ENCODE measurements at places on chromosomes 3 and 15.

DNA sequence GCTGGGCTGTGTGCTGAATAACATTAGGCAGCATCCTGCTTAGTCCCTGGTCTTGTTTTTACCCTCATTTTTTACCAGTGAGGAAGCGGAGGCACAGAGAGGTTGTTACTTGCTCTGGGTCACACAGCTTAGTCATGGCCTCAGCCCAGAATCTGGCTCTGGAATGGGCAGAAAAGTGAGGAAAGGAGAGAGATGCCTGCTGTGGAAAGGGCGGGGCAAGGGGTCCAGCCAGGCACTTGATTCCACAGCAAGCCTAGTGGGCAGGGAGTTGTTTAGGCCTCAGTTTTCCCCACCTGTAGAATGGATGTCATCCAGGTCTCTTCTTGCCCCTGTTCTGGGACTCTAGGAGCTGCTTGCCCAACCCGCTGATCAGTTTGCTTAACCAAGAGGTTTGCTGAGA is 35.9 kb downstream of the SLC6A6 start:
- DNase-seq: no peak

- DNase-seq: no peak
Observed at GRCh38 chr3:24684506-24685023, 189.9 kb upstream of the THRB start.

DNA sequence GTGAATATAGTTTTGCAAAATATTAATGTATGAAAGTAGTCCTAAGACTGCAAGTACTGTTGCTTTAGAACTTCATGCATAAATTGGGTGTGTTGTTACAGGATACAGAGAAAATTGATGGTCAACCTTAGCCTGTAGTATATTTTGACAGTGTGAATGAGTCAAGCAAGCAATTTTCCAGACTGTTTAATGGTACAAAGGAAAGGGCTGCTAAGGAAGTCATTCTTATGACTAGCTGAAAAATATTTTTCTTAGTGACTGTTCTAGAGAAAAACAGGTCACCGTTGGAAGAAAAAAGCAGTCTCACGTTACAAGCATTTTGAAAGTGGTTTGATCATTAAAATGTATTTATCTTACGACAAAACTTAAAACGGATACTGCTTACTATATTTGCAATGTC is 49.2 kb downstream of the MBNL1 start:
- no peak for DNase-seq

DNA sequence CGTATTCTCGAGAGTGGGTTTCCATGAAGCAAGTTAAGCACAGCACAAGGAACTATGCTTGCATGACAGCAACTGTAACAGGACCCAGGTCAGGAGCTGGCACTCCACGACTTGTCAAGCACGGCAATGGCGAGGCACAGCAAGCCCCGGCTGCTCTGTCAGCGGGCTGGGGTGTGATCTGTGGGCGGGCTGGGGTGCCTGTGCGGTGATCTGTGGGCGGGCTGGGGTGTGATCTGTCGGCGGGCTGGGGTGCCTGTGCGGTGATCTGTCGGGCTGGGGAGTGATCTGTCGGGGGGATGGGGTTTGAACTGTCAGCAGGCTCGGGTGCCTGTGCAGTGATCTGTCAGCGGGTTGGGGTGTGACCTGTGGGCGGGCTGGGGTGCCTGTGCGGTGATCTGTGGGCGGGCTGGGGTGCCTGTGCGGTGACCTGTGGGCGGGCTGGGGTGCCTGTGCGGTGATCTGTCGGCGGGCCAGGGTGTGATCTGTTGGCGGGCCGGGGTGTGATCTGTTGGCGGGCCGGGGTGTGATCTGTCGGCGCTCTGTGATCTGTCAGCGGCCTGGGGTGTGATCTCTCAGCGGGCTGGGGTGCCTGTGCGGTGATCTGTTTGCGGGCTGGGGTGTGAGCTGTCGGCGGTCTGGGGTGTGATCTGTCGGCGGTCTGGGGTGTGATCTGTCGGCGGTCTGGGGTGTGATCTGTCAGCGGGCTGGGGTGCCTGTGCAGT is 205.7 kb downstream of the XXYLT1 start:
- no peak for DNase-seq

GRCh38 chr3:126349071-126349470 is 8.1 kb downstream of the KLF15 start:
- DNase-seq: no peak

GRCh38 chr3:13457593-13457992 is 22.5 kb upstream of the HDAC11 start:
- no peak for DNase-seq

DNA sequence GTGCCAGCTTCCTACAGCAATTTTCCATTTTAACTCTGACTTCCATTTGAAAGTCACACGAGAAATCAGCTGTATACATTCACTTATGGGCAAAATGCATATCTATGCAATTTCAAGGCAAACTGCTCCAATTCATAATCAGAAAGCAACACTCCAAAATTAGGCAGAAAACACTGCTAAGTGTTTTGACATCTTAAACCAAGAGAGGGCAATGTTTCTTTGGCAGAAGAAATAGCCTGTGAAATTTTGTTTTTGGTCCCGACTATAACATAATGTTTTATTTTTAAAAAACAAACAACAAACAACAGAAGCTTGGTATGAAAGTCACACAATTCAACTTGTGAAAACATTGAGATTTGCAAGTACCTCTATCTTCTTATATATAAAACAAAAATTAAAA is 42.6 kb downstream of the GOLIM4 start:
- DNase-seq: no peak

DNA sequence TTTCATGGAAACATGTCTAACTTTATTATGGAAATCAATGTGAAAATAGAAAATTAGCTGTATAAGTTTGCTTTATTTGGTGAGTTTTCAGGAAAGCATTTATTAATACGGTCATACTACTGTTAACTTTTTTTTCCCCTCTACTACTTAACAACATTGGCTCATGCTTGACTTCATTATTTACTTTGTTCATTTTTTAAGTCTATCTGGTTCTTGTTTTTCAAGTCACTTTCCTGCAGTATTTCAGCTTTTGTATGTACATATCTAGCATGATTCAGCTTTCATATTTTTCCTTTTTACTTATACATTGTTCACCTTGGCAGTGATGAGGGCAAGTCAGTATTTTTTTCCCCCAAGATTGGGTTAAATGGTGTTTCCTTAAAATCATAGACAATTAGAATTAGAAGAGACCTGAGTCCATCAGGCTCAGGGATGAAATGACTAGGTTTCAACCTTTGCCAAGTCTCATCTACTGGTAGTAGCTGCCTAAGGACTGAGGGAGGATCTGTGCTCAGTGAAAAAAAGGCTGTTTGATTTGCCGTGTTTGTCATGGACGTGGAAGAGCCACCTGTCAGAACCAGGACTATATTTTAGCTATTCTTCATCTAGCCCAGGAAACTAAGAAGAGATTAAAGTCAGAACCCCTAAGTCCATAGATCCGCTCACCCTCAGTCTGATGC is 15.4 kb downstream of the TMOD3 start:
- no peak for DNase-seq

Data from stimulated activated CD4-positive, alpha-beta T cell treated with anti-CD3 and anti-CD28 coated beads, Interleukin-15, amount 100 ng/mL, for 1 hour (primary cell).